ENCODE measurements at places on chromosomes 11 and 22.
A peak's percentile ranks its signal among the peaks of the same experiment; 100 is the strongest.

- DNase-seq = peak; percentile 49
These were observed at the start of gene MFNG for GRCh38 chr22:37486224-37486845. Gene MFNG, minus strand, starts transcription at chr22:37486384. Its CDS starts 207 bp downstream, at chr22:37486177.

GRCh38 chr11:35614939-35615569 lies 3.2 kb upstream of the FJX1 start:
- DNase-seq = no peak

GRCh38 chr11:81444297-81444696 lies 1289.4 kb downstream of the FAM181B start:
- DNase-seq = no peak

DNA sequence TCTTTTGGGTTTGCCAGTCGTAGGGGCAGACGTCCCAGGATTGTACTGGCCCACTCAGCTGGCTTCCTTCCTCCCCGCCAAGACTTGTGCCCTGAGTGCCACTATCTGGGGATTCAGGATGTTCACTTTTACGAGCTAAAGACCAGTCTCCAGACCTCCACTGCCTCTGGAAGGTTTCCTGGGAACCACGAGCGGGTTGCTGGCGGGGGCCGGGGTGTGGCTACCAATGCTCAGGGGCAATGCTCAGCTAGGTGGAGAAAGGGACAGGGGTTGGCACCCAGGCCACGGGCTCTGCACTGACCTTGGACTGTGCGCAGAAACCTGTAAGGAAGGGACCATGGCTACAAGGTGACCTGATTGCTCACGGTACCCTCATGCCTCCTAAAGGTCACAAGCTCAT lies 2.2 kb downstream of the NEFH start:
- no peak for DNase-seq

Data from activated CD4-positive, alpha-beta T cell treated with anti-CD3 and anti-CD28 coated beads, Interleukin-2, amount 50 U/mL, for 24 hours (primary cell).